Activated CD4-positive, alpha-beta memory T cell treated with anti-CD3 and anti-CD28 coated beads, Interleukin-2, amount 10 ng/mL, durations not matched to agents 7 days and 5 days (primary cell): ENCODE measurements at places on chromosomes 2 and 18. TPM values are rescaled to one million over a fixed set of nuclear protein-coding genes. Genes with fewer than 3 reads are reported as not detected.

GRCh38 chr2:117917223-117917917 is 96.5 kb downstream of the CCDC93 start:
- no peak for DNase-seq
- H3K27ac ChIP-seq: no peak overlapping the region
- H3K36me3 ChIP-seq: peaks cover 71% of the 10 kb centered on the region
- no peaks in the 10 kb centered on the region for H3K27me3 ChIP-seq
- H3K4me3 ChIP-seq: no peak overlapping the region

DNA sequence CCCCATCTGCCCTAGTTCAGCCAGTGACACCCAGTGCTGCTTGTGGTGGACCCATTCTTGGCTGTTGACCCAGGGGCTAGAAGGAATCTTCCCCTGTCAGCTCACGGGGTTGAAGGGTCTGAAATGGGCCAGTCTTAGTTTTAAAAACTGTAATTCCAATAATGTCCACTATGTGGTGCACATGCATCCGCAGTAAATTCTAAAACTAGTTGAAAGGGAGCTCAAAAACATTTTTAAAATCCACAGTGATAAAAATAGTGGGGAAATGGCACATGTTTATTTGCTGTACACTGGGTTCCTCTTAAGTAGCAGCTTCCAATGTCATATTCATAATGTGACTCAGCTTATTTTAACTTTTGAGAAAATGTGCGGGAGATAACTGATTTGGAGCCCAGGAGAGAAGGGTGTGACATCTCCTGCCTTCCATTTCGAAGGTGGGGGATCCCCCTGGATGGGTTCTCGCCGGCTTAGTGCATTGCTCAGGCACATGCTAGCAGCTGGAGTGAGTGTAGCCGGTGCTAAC is 32.8 kb downstream of the GRHL1 start:
- H3K36me3 ChIP-seq: no peaks in the 10 kb centered on the region
- no peak overlapping the region for H3K4me3 ChIP-seq
- no peak for DNase-seq
- peaks cover 13% of the 10 kb centered on the region for H3K27me3 ChIP-seq

Gene KCNE4
- total RNA-seq: not detected

DNA sequence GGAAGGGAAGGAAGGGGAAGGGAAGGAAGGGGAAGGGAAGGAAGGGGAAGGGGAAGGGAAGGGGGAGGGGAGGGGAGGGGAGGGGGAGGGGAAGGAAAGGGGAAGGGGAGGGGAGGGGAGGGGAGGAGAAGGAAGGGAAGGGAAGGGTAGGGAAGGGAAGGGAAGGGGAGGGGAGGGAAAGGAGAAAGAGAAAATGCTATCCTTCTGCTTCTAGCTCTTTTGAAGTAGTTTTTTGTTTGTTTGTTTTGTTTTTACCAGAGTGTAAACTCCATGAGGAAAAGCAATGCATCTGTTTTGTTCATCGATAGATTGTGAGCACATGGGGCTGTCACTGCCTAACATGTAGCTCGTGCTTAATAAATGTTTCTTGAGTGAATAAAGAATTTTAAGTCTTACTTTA is 1592.7 kb upstream of the ACVR2A start:
- H3K36me3 ChIP-seq: no peaks in the 10 kb centered on the region
- no peaks in the 10 kb centered on the region for H3K27me3 ChIP-seq
- H3K27ac ChIP-seq: no peak overlapping the region
- no peak for DNase-seq

DNA sequence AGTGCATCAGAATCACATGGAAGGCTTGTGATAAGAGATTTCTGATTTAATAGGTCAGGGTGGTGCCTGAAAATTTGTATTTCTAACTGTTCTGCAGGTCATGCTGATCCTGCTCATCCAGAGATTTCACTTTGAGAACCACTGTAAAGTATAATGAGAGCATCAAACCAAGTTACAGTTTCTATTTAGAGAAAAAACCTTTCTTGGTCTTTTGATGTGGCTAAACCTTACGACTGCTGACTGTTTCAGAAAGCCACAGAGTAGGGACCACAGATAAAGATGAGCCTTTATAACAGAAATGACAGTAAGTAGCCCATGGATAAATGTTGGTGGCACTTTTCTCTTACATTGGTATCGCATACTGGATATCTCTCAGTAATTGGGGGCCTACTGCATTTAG is 109.4 kb upstream of the FANCL start:
- peaks cover 5% of the 10 kb centered on the region for H3K4me1 ChIP-seq
- H3K4me3 ChIP-seq: no peak overlapping the region
- peaks cover 46% of the 10 kb centered on the region for H3K27me3 ChIP-seq
- no peaks in the 10 kb centered on the region for H3K36me3 ChIP-seq

DNA sequence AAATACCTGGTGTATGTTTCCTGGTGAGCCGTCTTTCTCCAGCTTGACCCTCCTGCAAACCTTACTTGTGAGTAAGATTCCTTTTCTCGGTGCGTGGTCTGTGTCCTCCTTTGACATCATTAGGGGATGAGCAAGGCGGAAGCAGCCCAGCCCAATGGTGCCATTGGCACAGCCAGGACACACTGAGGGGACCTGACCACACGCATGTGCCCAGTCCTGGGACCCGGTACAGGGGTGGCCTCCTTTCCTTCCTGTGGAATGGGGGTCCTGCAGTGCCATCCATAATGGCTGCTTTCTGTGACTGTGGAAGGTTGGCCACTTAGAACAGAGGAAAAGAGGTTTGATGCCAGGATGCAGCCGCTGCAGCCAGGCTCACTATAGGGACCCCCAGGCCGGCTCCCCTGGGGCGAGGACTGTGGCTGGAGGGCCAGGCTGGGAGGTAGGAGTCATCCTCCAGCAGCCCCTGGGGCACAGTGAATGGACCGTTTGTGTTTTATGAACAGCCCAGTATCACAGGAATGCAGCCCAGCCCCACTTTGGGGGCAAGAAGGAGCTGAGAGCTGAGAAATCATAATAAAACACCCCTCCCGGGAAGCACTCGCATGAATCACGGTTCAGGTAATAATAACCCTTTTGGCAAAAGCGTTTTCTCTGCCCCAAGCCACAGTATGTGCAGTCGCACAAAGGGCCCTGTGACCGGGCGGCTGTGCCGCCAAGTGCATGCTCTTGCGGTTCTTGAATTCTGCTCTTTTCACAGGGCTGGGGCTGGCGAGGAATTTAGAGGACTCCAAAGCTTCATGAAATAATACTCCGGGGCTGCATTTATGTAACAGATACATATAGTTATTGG is 73.2 kb downstream of the ASB1 start:
- H3K4me1 ChIP-seq: peaks cover 8% of the 10 kb centered on the region
- DNase-seq: no peak
- H3K27ac ChIP-seq: no peak overlapping the region
- no peaks in the 10 kb centered on the region for H3K27me3 ChIP-seq
- H3K36me3 ChIP-seq: no peaks in the 10 kb centered on the region

GRCh38 chr18:46338766-46339165 is 234.6 kb downstream of the HAUS1 start:
- peak; percentile 37 for DNase-seq
- peaks cover 78% of the 10 kb centered on the region for H3K4me1 ChIP-seq
- peaks cover 42% of the 10 kb centered on the region for H3K27me3 ChIP-seq
- H3K27ac ChIP-seq: peak overlapping the region; percentile 53
- H3K36me3 ChIP-seq: peaks cover 7% of the 10 kb centered on the region
- peak overlapping the region; percentile 41 for H3K4me3 ChIP-seq

DNA sequence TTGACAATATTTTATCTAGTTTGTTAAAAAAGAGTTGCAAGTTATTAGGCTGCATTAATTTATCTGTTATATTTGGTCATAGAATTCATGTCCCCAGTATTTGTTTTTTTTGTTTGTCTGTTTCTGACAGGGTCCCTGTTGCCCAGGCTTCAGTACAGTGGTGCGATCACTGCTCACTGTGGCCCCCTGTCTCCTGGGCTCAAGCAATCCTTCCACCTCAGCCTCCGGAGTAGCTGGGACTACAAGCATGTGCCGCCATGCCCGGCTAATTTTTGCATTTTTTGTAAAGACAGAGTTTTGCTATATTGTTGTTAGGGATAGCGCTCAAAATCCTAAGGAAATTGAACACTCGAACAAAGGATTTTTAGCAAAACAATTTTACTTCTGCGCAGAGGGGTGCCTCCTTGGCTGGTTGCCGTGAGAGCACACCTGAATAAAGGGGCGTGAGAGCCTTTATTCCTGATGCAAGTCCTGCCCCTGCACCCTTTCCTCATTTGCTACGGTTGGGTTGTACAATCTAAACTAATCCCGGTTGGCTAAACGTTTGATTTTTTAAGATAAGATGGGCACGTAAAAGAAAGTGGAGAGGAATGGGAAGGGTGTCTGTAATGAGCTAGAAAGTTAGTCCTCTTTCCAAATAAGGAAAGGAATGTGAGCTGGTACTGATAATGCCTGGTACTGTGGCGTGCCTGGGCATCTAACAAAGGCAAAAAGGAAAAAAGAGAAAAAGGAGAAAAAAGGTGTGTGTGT is 65.5 kb downstream of the COMMD1 start:
- H3K27ac ChIP-seq: no peak overlapping the region
- no peaks in the 10 kb centered on the region for H3K27me3 ChIP-seq
- no peaks in the 10 kb centered on the region for H3K4me1 ChIP-seq
- DNase-seq: no peak

Gene BIRC6
- 95.0 TPM for total RNA-seq

DNA sequence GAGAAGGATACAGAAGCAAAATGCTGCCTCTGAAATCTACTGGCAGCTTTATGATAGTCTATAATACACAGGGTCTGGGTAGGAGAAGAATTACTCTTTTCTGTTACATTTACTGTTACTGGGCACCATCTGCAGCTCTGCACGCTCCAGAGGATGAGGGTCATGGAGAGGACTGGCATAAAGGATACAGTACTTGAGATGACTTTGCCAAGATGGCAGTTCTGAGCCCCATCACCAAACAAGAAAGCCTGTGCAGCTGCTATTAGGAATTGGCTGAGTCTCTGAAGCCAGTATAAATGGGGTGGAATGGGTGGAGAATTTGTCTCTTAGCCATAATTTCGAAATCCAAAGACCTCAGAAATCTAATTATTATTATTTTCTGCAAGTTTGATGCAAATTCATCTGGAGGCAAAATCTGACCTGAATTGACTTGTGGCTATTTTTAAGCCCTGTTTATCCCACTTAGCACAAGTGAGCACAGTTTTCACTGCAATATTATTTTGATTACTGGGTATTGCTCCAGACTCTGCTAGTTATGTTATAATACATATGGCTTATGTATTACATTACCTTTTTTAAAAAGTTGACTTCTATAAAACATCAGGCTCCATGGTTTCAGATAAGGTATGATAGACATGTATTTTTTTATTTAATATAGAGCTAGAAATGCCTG is 579.5 kb downstream of the MBD2 start:
- no peak overlapping the region for H3K27ac ChIP-seq
- no peak for DNase-seq
- no peaks in the 10 kb centered on the region for H3K36me3 ChIP-seq

GRCh38 chr2:236574000-236574399 is 4.4 kb downstream of the ACKR3 start:
- H3K27me3 ChIP-seq: peaks cover 5% of the 10 kb centered on the region
- no peak overlapping the region for H3K27ac ChIP-seq
- no peak overlapping the region for H3K4me3 ChIP-seq
- peaks cover 13% of the 10 kb centered on the region for H3K4me1 ChIP-seq
- no peaks in the 10 kb centered on the region for H3K36me3 ChIP-seq

Gene UGT1A5
- not detected for total RNA-seq

DNA sequence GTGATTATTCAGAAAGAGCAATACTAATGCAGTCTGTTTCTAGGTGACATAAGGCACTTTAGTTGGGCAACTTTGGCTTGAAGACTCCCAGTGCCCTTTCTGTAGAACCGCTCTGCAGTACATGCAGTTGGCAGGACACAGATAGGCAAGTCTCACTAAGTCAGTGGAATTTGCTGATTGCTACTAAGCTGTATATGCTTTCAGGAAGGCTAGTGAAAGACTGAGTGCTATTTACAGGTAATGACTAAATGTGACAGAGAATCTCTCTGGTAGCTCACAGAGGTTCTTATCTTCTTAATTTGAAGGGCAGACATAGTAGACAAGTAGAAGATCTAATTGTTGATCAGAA is 243.0 kb downstream of the WDPCP start:
- no peaks in the 10 kb centered on the region for H3K4me1 ChIP-seq
- no peak overlapping the region for H3K4me3 ChIP-seq
- H3K27me3 ChIP-seq: no peaks in the 10 kb centered on the region
- DNase-seq: no peak

- peaks cover 26% of the 10 kb centered on the region for H3K4me1 ChIP-seq
- H3K4me3 ChIP-seq: no peak overlapping the region
- peaks cover 3% of the 10 kb centered on the region for H3K27me3 ChIP-seq
- DNase-seq: no peak
- H3K27ac ChIP-seq: no peak overlapping the region
Measured at GRCh38 chr2:37894047-37894446, 31.0 kb upstream of the RMDN2 start.

DNA sequence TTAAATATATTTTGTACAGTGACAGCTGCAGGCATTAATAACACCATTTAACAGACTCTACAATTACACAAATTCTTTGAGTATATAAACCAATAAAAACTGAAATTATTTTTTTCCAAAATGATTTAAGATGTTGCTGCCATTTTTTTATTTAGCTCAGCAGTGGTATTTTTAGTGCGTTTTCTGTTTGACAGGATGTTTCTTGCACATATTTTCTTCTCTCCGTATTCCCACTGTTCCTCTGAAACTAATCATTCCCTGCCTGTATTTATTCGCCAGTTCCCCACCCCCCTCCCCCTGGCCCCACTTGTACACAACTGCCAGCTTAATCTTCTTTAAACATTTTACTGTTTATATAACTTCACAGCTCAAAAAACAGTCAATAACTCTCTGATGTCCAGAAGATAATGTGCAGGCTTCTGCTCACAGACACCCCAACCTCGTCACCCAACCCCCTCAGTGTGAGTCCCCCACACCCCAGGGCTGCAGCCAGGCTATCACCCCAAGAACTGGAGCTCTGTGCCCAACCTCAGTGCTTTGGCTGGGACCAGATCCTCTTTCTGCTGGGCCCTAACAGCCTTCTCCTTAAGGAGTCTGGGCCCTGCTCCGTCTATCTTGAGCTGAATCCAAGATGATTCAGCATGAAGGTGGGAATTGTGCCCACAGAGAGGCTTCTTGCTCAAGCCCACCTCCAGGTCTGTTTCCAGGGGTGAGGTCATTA is 41.6 kb upstream of the MAP4K4 start:
- DNase-seq: no peak
- H3K27ac ChIP-seq: no peak overlapping the region
- no peaks in the 10 kb centered on the region for H3K27me3 ChIP-seq

Gene DSG3
- not detected for total RNA-seq

Gene POTEJ
- not detected for total RNA-seq

- DNase-seq: peak; percentile 66
- H3K36me3 ChIP-seq: no peaks in the 10 kb centered on the region
- peaks cover 37% of the 10 kb centered on the region for H3K27me3 ChIP-seq
- no peak overlapping the region for H3K27ac ChIP-seq
Measured at GRCh38 chr2:64359892-64360657, 93.9 kb upstream of the LGALSL start.

Gene PER2
- 9.2 TPM for total RNA-seq

Gene EIF4E2
- total RNA-seq: 74.6 TPM

- peak overlapping the region; percentile 3 for H3K27ac ChIP-seq
- no peak overlapping the region for H3K4me3 ChIP-seq
- H3K4me1 ChIP-seq: peaks cover 4% of the 10 kb centered on the region
- H3K36me3 ChIP-seq: peaks cover 68% of the 10 kb centered on the region
Measured at GRCh38 chr2:197011801-197012641, 85.5 kb upstream of the PGAP1 start.
